Lower lobe of right lung (tissue), 2 donors: ENCODE measurements at places on chromosomes 7 and 10. TPM values are rescaled to one million over a fixed set of nuclear protein-coding genes. Genes with fewer than 3 reads are reported as not detected.

DNAJC1 gene
- total RNA-seq = 32.5 TPM

TEX47 gene
- total RNA-seq = not detected

CLRN3 gene
- not detected for total RNA-seq

BEND7 gene
- 16.9 TPM for total RNA-seq

- no peak for DNase-seq
- H3K4me1 ChIP-seq = no peaks in the 10 kb centered on the region
- H3K36me3 ChIP-seq = peaks cover 11% of the 10 kb centered on the region
- no peak overlapping the region for H3K27ac ChIP-seq
- H3K4me3 ChIP-seq = no peak overlapping the region
These were observed 67.8 kb upstream of the ATP6V0A4 start for GRCh38 chr7:138865843-138866242.

GRCh38 chr7:90613088-90613498 is 17.0 kb downstream of the CDK14 start:
- H3K4me3 ChIP-seq = no peak overlapping the region
- no peaks in the 10 kb centered on the region for H3K36me3 ChIP-seq
- no peak for DNase-seq
- H3K4me1 ChIP-seq = peaks cover 5% of the 10 kb centered on the region
- peak overlapping the region; percentile 24 for H3K27ac ChIP-seq

DNA sequence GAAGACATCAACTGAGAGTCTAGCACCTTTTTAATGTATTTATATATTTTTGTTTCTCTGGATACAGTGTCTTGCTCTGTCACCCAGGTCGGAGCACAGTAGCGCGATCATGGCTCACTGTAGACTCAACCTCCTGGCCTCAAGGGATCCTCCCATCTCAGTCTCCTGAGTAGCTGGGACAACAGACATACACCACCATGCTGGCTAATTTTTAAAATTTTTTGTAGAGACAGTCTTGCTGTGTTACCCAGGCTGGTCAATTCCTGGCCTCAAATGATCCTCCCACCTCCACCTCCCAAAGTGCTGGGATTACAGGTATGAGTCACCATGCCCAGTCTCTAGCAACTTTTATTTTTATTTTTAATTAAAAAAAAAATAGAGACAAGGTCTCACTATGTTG is 51.4 kb upstream of the ANLN start:
- no peaks in the 10 kb centered on the region for H3K27me3 ChIP-seq
- no peak for DNase-seq
- no peak overlapping the region for H3K27ac ChIP-seq
- no peaks in the 10 kb centered on the region for H3K36me3 ChIP-seq
- H3K4me1 ChIP-seq = no peaks in the 10 kb centered on the region
- H3K4me3 ChIP-seq = no peak overlapping the region

DNA sequence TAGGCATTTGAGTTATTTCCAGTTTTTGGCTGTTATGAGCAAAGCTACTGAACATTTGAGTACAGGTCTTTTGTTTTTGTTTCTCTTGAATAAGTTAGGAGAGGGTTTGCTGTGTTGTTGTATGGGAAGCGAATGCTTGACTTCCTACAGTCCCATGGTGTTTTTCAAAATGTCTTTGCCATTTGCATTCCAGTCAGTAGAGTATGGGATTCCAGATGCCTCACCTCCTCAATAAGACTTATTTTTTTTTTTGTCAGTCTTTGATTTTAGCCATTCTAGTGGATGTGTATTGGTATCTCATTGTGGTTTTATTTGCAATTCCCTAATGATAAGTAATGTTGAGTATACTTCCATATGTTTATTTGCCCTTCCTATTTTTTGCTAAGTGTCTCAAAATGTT is 19.4 kb downstream of the CDK13 start:
- H3K27me3 ChIP-seq = no peaks in the 10 kb centered on the region
- no peak overlapping the region for H3K4me3 ChIP-seq
- no peak overlapping the region for H3K27ac ChIP-seq
- no peaks in the 10 kb centered on the region for H3K36me3 ChIP-seq

DNA sequence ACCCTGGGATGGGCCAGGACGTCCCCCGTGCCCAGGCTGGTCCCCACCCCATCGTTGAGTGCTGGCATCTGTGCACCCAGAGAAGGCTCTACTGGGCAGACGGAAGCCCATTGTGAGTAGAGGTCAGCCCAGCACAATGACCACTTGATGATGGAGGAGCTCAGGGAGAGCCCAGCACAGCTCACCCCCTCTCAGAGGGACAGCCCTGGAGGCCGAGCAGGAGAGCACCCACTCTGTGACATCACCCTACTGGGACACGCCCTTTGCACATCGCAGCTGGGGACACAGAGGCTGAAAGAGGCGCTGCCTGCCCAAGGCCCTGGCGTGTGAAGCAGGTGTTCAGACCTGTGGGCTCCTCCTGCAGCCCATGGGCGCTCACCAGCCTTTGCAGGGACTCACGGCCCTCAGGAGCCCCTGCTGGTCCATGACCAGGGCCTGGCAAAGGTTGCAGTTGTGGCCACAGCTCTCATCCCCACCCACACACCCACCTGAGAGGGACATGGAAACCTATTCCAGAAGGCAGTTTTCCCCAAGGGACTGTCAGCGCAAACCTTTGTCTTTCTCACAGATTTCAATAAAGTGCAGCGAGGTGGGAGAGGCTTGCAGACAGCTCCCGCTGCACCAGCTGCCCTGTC is 67.2 kb upstream of the PPP2R2D start:
- peaks cover 23% of the 10 kb centered on the region for H3K27me3 ChIP-seq
- no peak overlapping the region for H3K4me3 ChIP-seq
- peak; percentile 29 for DNase-seq
- H3K4me1 ChIP-seq = no peaks in the 10 kb centered on the region
- no peaks in the 10 kb centered on the region for H3K36me3 ChIP-seq

- H3K36me3 ChIP-seq = peaks cover 51% of the 10 kb centered on the region
- no peak overlapping the region for H3K4me3 ChIP-seq
- no peak overlapping the region for H3K27ac ChIP-seq
- H3K27me3 ChIP-seq = no peaks in the 10 kb centered on the region
These were observed 229.2 kb downstream of the CELF2 start for GRCh38 chr10:11246752-11247467.

- H3K27ac ChIP-seq = no peak overlapping the region
- DNase-seq = no peak
- H3K4me1 ChIP-seq = no peaks in the 10 kb centered on the region
- H3K36me3 ChIP-seq = no peaks in the 10 kb centered on the region
- no peak overlapping the region for H3K4me3 ChIP-seq
These were observed 163.5 kb upstream of the ZMIZ1 start for GRCh38 chr10:78905015-78905956.

DNA sequence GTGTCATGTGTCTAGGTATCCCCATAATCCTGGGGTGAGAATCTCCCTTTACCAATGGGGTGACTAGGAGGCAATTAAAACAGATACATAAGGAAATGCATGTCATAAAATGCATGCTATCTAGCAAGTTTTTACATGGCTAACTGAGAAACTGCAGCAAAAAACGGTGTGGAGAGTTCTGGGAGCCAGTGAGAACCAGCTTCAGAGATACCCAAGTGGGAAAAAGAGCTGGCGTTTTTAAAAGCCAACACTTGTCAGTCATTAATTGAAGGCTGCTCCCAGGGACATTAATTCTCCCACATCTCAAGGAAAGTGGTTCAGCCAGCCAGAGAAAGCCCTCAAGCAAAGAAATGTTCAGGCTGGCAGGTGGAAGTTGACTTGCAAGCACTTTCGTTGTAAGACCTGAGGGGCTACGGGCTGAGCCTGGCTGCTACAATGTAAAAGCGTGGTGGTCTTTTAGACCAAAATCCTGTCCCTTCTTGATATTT is 28.1 kb downstream of the ST8SIA6 start:
- peak overlapping the region; percentile 48 for H3K27ac ChIP-seq
- H3K4me1 ChIP-seq = peaks cover 26% of the 10 kb centered on the region
- no peak for DNase-seq
- H3K4me3 ChIP-seq = no peak overlapping the region
- no peaks in the 10 kb centered on the region for H3K36me3 ChIP-seq
- no peaks in the 10 kb centered on the region for H3K27me3 ChIP-seq

GRCh38 chr10:47256751-47257336 is 43.2 kb upstream of the GDF10 start:
- no peak for DNase-seq
- H3K4me3 ChIP-seq = no peak overlapping the region
- H3K36me3 ChIP-seq = no peaks in the 10 kb centered on the region
- H3K27ac ChIP-seq = no peak overlapping the region
- H3K27me3 ChIP-seq = peaks cover 4% of the 10 kb centered on the region

DNA sequence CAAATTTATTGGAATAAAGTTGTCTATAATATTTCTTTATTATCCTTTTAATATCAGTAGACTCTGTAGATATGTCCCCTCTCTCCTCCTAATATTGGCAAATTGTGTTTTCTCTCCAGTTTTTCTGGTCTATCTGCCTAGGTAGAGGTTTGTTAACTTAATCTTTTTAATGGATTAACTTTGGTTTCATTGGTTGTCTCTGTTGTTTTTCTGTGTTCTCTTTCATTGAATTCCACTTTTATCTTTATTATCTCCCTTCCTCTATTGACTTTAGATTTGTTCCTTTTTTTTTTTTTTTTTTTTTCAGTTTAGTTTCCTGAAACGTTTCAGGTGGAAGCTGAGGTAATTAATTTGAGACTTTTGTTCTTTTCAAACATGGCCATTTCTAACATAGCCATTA is 10.6 kb downstream of the PLEKHS1 start:
- H3K4me3 ChIP-seq = no peak overlapping the region
- H3K27ac ChIP-seq = no peak overlapping the region
- no peaks in the 10 kb centered on the region for H3K27me3 ChIP-seq
- H3K36me3 ChIP-seq = no peaks in the 10 kb centered on the region

DNA sequence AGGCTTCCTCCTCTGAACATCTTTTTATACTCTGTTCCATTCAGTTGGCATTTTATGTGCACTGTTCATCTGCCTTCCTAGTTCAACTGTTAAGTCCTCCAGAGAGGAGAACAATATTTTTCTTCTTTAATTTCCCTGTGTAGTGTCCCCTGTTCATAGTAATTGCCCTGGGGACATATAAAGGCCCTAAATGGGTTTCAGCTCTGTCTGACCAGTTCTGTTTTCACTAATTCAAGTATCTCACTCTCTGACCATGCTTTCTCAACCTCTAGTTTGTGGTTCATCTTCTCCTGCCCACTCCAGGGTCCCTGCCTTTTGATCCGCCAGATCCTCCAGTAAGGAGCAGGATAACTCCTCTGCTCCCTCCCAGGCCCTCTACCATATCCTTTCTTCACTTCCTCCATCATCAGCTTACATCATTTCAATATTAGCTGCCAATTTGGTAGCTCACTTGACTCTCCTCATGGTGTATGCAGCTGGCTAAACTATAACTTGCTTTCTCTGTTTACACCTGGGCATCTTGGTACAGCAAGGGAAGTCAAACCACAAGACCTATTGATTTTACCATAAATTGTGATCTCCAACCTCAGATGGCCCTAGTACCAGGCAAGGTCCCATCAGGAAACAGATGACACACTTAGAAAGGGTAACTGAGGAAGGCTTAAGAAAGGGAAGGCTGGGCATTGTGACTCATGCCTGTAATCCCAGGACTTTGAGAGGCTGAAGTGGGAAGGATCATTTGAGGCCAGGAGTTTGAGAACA is 17.7 kb upstream of the C10orf67 start:
- H3K36me3 ChIP-seq = no peaks in the 10 kb centered on the region
- H3K4me1 ChIP-seq = no peaks in the 10 kb centered on the region
- H3K4me3 ChIP-seq = no peak overlapping the region
- no peak overlapping the region for H3K27ac ChIP-seq
- no peaks in the 10 kb centered on the region for H3K27me3 ChIP-seq

DNA sequence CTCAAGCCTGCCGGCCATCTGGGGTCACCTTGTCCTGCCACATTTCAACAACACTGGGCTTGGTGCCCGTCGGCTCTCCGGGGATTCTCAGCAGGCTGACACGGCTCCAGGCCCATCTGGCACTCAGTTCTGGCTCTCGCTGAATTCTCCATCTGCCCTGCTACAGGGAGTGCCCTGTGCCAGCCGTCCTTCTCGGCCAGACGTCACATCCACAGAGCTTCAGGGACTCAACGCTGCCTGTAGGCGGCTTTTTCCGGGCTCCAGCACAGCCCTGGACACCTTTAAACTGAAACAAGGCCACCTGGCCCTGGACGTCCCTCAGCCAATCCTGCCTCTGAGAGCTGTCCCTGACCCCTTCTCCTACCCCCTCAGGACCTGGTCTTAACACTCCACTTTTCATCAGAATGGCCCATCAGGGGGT is 43.0 kb downstream of the TMEM130 start:
- no peaks in the 10 kb centered on the region for H3K4me1 ChIP-seq
- peaks cover 5% of the 10 kb centered on the region for H3K27me3 ChIP-seq
- H3K36me3 ChIP-seq = no peaks in the 10 kb centered on the region
- no peak overlapping the region for H3K4me3 ChIP-seq
